ENCODE measurements at places on chromosomes 4 and X. TPM values are rescaled to one million over a fixed set of nuclear protein-coding genes. Genes with fewer than 3 reads are reported as not detected.

DNA sequence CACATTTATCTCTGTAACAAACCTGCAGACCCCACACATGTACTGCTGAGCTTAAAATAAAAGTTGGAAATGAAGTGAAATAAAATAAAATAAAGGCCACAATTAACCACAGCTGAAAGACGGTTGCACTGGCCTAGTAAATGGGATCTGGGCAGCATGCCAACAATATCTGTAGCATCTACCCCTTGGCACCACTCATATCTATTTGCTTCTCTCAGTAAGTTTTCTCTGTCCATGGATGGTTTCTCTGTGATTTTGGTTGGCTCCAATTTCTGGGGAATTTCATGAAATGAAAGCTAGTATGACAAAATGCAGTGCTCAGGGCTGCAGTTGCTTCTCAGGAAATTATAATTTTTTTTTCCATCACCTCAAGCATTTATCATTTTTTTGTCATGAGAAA, 172.0 kb upstream of the IL15 start:
- no peak for DNase-seq

The DNAAF6 gene
- total RNA-seq = not detected

- peak; percentile 6 for DNase-seq
Measured at GRCh38 chr4:21134994-21135393, 434.7 kb downstream of the PACRGL start.

The RGN gene
- total RNA-seq = 0.80 TPM

Measured in epithelial cell of proximal tubule (primary cell).